ENCODE measurements at places on chromosomes 5 and 9. TPM values are rescaled to one million over a fixed set of nuclear protein-coding genes. Genes with fewer than 3 reads are reported as not detected.

GRCh38 chr5:54669285-54669684 lies 151.7 kb downstream of the SNX18 start:
- DNase-seq, result no peak
- H3K27me3 ChIP-seq, result no peaks in the 10 kb centered on the region
- H3K27ac ChIP-seq, result no peak overlapping the region

GRCh38 chr9:21995666-21996398 lies 1.2 kb downstream of the CDKN2B-AS1 start:
- DNase-seq, result no peak
- no peaks in the 10 kb centered on the region for H3K36me3 ChIP-seq
- peak overlapping the region; percentile 93 for H3K4me3 ChIP-seq
- peaks cover 16% of the 10 kb centered on the region for H3K4me1 ChIP-seq

DNA sequence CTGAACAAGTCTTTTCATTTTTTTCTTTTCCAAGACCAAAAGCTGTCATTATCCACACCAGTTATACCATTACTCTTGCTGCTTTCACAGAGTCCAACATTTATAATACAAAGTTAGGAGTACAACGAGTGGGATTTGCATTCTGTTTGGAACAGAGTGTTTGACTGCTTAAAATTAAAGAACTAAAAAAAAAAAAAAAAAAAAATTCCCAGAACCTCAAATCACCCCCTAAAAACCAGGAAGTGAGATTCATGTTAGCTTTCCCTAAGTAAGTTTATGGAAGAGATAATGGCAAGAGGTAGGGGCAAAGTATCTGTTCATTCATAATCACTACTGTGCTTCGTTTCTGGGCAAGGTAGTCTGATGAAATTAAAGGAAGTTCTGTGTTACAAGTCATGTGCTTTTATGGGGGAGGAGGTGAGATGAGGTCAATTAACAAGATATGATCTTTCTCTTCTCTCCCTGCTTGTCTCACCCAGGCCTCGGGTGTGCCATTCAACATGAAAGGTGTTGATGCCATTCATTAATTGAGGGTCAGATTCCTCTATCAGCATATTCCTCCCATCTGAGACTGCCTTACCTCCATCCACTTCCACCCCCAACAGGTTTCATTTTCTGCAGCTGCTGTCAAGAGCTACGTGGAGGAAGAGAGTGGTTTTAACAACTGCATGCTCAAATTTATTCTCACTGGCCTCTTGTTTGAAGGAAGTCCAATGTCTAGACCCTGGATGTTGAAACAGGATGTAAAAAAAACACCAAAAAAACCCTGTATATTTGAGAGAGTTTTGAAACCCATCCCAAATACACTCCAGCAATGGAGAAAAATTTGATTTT lies 58.1 kb downstream of the MARCHF3 start:
- H3K4me3 ChIP-seq, result peak overlapping the region; percentile 34
- DNase-seq, result peak; percentile 32
- H3K36me3 ChIP-seq, result no peaks in the 10 kb centered on the region
- peaks cover 7% of the 10 kb centered on the region for H3K4me1 ChIP-seq
- no peaks in the 10 kb centered on the region for H3K27me3 ChIP-seq

DNA sequence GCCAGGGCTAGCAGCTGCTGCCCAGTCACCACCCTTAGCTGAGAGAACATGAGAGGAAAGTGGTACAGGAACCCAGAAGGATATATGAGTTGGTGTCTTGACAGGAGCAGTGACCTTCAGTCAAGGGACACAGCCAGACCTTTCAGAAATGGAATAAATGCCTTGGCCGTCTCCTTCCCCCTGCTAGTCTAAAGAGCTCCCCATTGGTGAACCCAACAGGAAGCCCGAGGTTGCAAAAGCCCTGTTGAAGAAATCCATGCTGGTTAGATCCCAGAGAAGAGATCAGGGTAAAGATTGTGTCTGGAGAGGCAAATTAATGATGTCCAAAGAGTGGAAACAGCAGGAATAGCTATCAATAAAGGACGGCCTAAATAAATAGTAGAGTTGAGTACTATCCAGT lies 244.5 kb downstream of the NR3C1 start:
- H3K4me3 ChIP-seq, result no peak overlapping the region
- H3K4me1 ChIP-seq, result no peaks in the 10 kb centered on the region
- H3K27ac ChIP-seq, result no peak overlapping the region
- no peak for DNase-seq

The ZNF483 gene
- polyA plus RNA-seq, result 6.8 TPM

The DRD1 gene
- not detected for polyA plus RNA-seq

The MARCOL gene
- polyA plus RNA-seq, result not detected

The PCDHB16 gene
- polyA plus RNA-seq, result not detected
